ENCODE measurements at places on chromosomes 3 and 15.

DNA sequence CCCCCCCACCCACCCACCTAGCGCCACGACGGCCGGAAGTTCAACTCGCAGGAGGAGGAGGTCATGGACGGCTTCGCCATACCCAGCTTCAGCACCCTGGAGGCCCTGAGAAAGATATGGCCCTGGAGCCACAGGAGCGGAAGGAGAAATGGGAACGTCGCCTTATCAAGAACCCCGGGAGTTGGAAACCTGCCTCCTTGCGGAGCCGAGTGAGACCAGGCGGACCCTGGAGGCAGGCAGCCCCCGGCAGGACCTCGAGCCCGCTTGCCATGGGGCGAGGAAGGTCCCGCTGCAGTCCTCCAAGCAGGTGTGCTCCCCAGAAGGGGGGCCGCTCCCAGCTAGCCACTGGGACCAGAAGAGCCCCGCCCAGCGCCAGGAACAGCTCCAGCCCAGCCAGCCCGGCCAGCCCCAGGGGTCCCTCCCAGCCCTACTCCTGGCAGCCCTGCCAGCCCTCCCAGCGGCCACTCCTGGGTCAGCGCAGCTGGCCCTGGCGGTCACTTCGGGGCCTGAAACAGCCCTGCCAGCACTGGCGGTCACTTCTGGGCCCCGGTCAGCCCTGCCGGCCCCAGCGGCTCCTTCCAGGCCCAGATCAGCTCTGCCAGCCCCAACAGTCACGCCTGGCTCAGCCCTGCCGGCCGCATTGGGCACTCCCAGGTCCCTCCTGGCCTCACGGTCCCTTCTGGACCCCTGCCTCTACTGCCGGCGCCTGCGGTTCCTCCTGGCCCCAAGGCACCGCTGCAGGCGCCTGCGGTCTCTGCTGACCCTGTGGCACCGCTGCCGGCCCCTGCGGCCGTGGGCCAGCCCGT lies 10.3 kb upstream of the ROPN1B start:
- DNase-seq: no peak

- DNase-seq: no peak
Measured at GRCh38 chr15:92801774-92802464, 98.2 kb upstream of the CHD2 start.

- DNase-seq: no peak
Measured at GRCh38 chr3:126480206-126480605, 4.5 kb upstream of the ZXDC start.

- DNase-seq: no peak
Measured at GRCh38 chr3:174413062-174413912, 445.8 kb upstream of the NAALADL2 start.

- DNase-seq: no peak
Measured at GRCh38 chr3:105788593-105788992, 80.2 kb downstream of the CBLB start.

DNA sequence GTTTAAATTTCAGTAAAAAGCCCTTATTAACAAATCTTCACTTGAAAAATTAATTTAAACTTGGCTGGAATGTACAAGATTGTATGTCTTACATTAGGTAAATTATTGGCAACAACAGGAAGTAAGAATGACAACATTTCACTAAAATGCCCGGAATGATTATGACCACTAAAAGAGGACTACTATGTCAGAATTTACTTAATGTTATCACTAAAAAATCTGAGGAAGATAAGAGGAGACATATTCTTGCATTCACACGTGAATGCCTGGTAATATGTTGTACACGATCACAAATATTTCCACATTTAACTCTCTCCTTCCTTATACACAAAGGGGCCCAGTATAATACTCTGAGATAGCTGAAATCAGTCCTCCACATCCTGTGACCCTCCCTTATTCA lies 29.7 kb downstream of the VGLL3 start:
- DNase-seq: no peak

DNA sequence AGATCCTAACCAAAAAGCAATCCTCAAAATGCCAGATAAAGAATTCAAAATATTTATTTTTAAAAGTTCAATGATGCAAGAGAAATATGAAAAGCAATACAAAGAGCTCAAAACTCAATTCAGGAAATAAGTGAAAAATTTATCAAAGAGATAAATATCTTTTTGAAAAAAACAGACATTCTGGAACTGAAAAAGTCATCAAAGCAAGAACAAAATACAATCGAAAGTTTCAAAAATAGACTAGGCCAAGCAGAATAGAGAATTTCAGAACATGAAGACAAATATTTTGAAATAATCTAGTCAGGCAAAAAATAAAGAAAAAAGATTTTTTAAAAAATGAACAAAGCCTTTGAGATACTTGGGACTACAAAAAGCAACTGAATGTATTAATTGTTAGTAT lies 83.4 kb upstream of the STT3B start:
- no peak for DNase-seq

GRCh38 chr15:64596701-64597476 lies 136.5 kb downstream of the ZNF609 start:
- no peak for DNase-seq

- no peak for DNase-seq
Measured at GRCh38 chr15:41900526-41901380, 6.9 kb upstream of the SPTBN5 start.

DNA sequence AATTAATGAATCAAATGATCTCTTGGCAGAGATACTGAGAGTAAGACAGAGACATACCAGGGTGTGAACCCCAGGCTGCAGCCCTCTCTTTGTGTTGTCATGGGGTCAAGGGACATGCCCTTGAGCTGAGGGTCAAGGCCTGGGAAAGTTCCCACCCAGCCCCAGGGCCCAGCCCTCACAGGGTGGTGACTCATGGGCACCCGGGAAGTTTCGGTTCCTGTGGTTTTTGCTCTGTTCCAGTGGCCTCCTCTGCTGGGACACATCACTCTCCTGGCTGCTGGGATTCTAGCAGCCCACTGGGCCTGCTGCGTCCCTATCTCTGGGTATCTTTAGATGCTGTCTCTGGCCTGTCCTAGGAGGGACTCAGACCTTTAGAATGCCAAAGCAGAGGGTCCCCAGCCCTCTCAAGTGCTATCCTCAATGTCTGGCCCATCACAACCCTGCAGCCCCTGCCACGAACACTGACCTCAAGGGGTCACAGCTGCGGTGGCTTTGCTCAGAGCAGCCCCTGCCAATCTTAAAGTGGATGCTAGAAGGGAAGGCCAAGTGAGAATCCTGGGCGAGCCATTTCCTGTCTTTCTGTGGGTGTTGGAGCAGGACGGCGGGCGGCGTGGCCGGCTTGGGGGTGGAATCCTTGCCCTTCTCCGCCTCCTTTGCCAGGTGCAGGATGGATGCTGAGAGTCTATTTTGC lies 148.4 kb upstream of the TLE3 start:
- no peak for DNase-seq

GRCh38 chr3:4994823-4995499 lies 15.7 kb downstream of the BHLHE40 start:
- no peak for DNase-seq

GRCh38 chr15:101724675-101725005 lies 367 bp upstream of the TARS3 start:
- no peak for DNase-seq

- DNase-seq: no peak
Measured at GRCh38 chr15:50224606-50225005, 40.9 kb downstream of the HDC start.

GRCh38 chr3:7209098-7209497 lies 348.2 kb downstream of the GRM7 start:
- no peak for DNase-seq

DNA sequence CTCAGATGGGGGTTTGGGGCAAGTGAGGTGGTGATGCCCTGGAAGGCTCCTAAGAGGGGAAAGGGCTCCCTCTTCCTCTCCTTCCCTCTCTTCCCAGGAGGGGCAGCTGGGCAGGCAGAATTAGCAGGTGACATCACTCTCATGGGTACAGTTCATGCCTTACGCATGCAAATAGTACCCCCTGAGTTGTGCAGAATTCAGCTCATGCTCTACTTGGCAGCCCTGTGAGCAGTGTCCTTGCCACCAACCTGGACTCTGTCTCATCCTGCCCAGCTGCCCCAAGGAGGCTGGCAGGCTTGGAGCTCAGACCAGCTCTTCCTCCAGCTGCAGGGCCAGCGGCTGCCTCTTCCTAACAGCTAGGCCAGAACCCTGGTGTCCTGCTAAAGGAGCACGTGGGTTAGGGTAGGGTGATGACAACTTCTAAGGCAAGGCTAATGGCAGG lies 3.3 kb downstream of the CHAC1 start:
- no peak for DNase-seq

DNA sequence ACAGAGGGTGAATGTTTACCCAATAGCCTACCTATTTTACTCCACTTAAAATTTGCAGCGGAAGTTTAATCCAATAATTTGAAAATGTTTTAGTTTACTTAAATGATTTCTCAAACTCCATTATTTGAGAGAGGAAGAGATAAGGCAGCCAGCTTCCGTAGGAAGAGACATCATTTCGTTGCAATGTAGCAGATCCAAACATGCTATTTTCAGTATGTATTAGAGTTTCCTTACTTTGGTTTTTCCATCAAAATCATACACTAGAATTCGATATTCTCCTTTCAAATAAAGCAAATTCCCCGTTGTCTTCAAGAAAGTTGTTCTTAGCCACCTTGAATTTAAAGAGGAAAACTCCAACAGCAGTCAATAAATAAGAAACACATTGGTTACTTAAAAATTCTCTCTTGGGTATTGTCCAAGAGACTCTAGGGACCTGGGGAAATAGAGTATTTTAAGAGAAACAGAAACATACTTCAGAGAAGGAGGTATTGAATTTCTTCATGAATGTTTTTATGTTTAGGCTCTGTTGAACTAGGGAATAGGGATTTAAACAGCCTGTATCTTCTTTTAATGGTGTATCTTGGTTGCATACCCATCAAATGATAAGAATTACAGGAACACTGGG lies 324.5 kb upstream of the GBE1 start:
- no peak for DNase-seq

DNA sequence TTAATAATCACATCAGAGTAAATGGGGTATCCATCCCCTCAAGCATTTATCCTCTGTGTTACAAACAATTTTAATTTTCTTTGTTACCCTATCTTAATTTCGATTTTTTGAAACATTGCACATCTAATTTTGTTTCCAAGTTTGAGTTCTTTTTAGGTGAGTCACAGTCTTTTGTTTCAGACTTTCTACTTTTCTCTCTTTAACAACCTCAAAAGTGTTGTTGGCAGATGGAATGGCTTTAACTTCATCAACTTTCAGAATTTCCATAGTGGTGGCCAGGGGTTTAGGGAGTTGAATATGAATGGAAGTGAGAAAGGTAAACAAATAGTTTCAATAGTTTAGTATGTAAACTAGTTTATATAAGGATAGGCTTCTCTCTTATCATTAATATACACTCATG lies 223.0 kb upstream of the MLF1 start:
- no peak for DNase-seq

DNA sequence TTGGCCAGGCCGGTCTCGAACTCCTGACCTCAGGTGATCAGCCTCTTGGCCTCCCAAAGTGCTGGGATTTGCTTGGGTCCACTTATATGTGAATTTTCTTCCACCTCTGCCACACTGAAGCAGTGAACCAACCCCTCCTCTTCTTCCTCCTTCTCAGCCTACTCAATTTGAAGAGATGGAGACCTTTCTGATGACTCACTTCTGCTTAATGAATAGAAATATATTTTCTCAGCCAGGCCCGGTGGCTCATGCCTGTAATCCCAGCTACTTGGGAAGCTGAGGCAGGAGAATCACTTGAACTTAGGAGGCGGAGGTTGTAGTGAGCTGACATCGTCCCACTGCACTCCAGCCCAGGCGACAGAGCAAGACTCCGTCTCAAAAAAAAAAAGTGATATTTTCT lies 46.8 kb upstream of the GATM start:
- no peak for DNase-seq

GRCh38 chr15:55204464-55204863 lies 7.7 kb upstream of the RSL24D1 start:
- DNase-seq: no peak

- DNase-seq: no peak
Measured at GRCh38 chr3:102113421-102114041, 264.2 kb downstream of the NFKBIZ start.

DNA sequence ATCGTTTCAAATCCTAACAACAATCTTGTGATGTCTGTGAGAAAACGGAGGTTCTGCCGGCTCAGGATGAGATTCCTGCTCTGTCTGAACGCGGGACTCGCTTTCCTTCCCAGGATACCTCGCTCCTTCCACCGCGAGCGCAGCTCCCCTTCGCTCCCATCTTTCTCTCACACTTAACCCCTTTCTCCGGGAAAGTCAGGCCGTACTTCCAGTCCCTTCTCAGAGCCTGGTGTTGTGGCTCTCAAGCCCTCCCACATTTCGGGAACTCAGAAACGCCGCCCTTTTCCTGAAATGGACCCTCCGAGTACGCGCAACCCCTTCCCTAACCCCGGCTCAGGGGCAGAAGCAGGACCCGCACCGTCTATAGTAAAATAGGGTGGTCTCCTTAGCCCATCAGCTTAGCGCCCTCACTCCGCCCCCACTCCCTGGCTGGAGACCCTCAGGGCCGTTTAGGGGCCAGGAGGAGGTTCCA lies 378 bp upstream of the FEM1B start:
- no peak for DNase-seq

DNA sequence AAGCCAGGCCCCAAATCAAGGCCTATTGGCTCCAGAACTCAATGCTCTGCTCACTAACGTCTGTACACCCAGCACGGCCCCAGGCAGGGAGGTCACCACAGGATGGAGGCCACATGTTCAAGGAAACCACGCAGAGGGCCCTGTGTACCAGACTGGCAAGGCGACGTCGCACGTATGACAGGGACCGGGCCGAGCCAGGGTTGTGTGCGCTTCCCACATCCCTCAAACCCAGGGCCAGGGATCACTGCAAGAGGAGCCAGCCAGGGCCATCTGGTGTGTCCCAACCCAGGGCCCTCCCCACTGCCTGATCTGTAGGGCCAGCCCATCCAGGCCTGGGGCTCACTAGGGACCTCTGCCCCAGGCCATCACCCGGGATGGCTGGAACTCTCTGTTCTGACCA lies 62.0 kb downstream of the ZNF445 start:
- no peak for DNase-seq

DNA sequence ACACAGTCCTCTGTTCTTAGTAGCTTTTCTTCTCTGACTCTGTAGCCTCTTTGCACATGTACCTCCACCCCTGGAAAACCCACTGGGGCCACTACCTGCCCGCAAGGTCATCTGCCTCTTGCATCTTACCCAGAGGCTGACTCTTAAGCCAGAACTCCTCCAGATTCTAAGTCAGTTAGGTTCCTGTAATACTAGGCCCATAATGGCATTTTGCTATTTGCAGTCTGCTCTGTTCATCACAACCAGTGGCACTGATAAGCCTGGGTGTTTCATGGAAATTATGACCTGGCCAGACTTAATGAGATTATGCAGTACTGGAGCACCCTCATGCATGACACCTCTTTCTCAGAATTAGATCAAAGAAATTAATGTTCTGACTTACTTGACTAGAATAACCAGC lies 31.7 kb upstream of the ATG7 start:
- DNase-seq: peak; percentile 71

DNA sequence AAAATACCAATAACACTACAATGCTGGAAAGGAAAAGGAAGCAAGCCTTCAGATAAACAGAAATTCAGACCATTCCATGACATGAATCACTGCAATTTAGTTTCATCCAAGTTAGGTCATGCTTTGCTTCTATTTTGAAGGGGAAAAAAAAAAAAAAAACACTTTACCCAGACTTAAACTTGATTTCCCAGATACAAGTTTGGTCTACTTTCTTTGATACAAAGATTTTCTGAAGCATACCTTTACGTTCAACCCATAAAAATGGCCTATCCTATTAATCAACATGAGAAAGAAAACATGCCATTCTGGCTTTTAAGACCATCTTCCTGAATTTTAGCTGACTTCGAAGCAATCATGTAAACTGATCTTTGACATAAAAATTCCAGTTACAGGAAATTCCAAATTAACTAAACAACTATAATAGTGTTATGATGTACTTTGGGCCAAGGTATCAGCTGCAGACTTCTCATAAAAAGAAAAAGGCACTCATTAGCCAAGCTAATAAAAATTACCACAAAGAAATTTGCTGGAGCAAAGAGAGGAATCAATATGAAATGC lies 12.6 kb downstream of the OSBPL10 start:
- no peak for DNase-seq
